Stimulated activated CD4-positive, alpha-beta T cell treated with anti-CD3 and anti-CD28 coated beads, Interleukin-1b, Interleukin-23, amount 100 ng/mL, for 4 hours (primary cell): ENCODE measurements at places on chromosomes 3 and 15.

- no peak for DNase-seq
These were observed 11.2 kb downstream of the RPL32 start for GRCh38 chr3:12829886-12830784.

DNA sequence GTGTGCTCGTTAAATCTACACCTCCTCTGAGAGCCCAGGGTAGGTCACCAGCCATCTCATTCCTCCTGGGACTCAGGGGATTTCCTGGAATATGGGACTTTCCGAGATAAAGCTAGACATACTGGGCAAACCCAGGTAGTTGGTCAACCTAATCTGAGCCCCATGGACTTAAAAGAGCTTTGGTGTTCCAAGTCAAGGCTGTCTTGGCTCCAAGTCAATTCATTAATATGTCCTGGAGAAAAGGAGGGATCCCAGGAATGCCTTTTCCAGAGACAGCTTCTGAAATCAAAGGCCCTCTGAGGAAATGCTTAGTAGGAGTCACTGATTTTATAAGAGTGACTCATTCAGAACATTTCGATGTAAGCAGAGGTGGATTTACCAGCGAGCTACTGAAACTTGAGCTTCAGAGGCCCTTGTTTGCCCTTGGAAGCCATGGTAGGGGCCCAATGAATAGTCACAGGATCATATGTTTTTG, 137.3 kb upstream of the UBE2E1 start:
- no peak for DNase-seq

DNA sequence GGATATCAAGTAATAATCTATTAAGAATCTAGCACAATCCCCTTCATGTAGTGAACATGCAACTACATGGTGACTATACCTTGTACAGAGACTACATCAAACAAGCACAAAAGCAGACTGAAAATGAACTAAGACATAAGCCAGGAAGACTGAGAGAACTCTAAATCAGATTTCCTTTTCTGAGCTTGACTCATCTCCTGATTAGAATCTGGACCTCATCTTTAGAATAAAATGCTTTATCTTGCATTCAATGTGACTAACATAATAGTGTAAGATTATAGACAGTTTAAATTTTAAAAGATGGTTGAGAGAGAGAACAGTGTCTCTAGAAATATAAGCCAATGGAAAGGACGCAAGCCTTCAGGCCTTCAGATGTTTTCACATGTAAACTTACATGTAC, 17.5 kb upstream of the PKM start:
- DNase-seq, result no peak

- no peak for DNase-seq
These were observed 24.1 kb downstream of the CGGBP1 start for GRCh38 chr3:88034491-88035275.

- no peak for DNase-seq
These were observed 182.2 kb downstream of the FNDC3B start for GRCh38 chr3:172221547-172221946.

DNA sequence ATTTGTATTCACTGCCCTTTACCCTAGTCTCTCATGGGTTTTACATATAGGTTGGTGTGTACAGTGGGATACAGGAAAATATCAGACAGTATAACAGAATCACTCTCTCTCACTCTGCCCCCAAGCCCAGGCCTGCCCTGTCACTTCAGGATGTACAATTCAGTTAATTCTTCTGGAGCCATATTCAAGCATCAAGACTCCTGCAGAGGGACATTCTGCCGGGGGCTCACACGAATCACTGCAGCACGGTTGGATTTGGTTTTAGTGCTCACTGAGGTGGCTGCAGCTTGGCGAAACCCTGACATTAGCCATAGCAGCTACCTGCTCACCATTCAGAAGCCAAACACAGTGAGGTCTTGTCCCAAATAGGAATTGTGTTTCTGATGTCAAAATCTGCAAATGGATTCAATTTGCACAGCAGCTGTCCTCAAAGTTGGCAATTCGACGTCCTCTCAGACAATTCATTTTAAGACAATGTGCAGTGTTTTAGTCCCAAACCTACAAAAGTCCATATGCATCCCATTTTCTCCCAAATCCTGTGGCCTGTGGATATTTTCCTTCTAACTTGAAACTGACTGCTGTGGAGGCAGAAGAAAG, 82.9 kb downstream of the CHSY1 start:
- no peak for DNase-seq

- DNase-seq, result no peak
These were observed 18.8 kb upstream of the CHD2 start for GRCh38 chr15:92881211-92881754.

GRCh38 chr3:16824081-16824696, 60.6 kb upstream of the PLCL2 start:
- DNase-seq, result no peak

- DNase-seq, result no peak
These were observed 121.0 kb downstream of the SLMAP start for GRCh38 chr3:57877116-57877515.

GRCh38 chr3:141153679-141153966, 78.0 kb upstream of the PXYLP1 start:
- DNase-seq, result no peak

DNA sequence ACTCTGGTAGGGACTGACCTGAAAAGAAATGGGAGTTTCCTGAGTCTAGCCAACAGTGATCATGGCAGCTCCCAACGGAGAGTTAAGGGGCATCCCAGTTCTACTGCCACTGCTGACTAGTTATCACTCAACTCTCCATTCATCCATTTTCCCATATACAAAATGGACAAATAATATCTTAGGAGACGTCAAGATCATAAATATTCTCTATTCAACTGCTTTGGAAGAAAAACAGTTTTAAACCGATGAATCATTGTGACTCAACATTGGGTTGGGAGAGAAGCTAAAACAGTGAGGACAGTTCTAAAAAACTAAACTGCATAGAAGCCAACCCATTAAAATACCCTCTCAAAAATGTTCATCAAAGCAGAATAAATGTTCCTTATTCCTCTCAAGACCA, 57.6 kb upstream of the CHRM5 start:
- no peak for DNase-seq

- DNase-seq, result peak; percentile 42
These were observed 794 bp downstream of the LRIG1 start for GRCh38 chr3:66499881-66500575.

GRCh38 chr3:151209654-151210053, 6.6 kb upstream of the GPR171 start:
- DNase-seq, result no peak

- DNase-seq, result no peak
These were observed 254.4 kb upstream of the ZPLD1 start for GRCh38 chr3:102180280-102180931.

- no peak for DNase-seq
These were observed 32.4 kb downstream of the MEGF11 start for GRCh38 chr15:66221126-66221525.

- DNase-seq, result no peak
These were observed 74.7 kb downstream of the SPATA16 start for GRCh38 chr3:173066044-173067004.

DNA sequence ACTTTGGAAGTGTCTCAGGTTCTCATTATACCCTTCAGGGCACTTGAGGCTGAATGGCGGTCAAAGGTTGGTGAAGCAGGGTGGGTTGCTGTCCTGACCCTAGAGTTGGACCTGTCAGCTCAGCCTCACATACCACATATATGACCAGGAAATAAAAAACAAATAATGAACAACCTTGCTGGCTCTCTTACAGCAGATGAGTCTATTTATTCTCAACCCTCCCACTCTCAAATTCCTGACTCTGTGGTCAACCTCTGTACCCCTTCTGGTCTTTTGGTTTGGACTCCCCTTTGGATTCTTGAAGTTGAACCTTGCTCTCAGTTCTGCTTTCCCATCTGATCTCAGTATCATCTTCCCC, 16.9 kb downstream of the PPP2R3A start:
- DNase-seq, result no peak

GRCh38 chr3:129402616-129403015, 25.8 kb downstream of the EFCAB12 start:
- DNase-seq, result no peak

DNA sequence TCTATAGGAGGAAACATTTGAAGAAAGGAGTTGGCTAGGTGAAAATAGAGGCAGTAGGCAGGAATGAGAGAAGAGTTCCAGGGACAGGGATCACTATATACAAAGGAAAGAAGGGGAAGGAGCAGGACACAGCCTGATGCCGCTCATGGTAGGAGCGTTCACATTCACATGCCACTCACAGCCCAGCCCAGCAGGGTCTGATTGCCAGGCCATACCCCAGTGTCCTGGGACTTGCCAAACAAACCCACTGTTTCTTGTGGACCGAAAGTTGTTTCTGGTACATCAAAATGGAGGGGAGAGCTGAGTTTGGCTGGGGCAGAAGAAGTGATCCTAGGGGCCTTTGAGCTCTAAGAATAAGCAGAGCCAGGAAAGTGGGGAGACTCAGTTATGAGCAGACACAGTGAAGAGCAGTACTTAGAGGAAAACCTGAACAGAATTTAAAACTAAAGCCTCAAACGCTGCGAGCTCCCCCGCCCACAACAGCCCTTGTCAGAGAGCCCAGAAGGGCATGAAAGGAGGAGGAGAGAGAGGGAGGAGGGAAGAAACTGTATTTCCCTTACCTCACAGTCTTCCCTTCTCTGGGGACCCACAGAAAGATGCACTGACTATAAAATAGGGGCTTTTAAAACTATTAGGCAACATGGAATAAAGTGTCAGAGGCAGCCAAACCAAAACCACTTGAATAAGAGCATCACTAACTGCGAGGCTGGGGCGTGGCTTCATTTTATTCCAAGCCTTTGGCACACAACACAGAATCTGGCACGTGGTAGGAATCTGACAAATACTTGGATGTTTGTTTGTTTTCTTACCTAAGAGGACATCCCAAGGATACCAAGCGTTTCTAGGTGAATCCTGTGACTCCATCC, 129.0 kb downstream of the RPL22L1 start:
- DNase-seq, result no peak

GRCh38 chr15:59528961-59529402, 82.6 kb upstream of the GCNT3 start:
- peak; percentile 28 for DNase-seq

GRCh38 chr3:143255739-143256138, 136.2 kb downstream of the CHST2 start:
- DNase-seq, result no peak

DNA sequence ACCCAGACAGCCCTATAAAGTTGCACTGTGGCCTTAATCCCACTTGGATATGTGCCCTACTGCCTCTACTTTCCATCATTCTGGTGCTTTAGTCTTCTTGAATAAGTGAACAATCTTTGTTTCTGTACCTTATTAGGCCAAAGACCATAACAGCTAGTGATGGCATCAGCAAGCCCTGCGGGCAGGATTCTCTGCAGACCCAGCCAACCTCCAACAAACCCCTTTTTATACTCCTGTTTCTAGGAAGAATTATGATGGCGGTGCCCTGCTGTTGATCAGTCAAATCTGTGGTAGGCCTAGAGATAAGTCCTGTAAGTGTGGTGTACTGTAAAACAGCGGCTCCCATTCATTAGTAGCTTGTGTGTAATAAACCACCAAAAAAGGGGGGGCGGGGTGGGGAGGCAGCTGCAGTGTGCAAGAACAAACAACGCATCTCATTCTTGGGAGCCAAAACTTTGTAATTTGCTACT, 40.5 kb downstream of the SOX2 start:
- no peak for DNase-seq

- no peak for DNase-seq
These were observed 92.8 kb downstream of the OCA2 start for GRCh38 chr15:28006116-28006905.

GRCh38 chr15:101027920-101028319, 108.8 kb downstream of the LRRK1 start:
- no peak for DNase-seq

DNA sequence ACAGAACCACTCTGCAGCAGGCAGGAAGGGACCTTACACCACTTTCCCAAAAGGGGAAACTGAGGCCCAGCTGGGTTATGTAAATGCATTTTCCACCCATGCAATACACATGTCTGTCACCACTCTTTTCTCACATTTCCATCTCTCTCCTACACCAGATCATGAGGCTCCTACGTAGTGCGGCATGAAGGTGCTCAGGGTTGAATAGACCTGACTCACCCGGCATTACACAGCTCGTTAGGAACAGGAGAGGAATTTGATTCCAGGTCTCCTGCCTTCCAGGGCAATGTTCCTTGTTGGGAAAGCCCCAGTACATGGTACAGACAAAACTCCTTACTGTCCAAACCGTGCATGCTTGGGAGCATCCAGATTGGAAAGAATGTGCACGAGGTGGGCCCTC, 61.9 kb upstream of the DCLK3 start:
- no peak for DNase-seq

DNA sequence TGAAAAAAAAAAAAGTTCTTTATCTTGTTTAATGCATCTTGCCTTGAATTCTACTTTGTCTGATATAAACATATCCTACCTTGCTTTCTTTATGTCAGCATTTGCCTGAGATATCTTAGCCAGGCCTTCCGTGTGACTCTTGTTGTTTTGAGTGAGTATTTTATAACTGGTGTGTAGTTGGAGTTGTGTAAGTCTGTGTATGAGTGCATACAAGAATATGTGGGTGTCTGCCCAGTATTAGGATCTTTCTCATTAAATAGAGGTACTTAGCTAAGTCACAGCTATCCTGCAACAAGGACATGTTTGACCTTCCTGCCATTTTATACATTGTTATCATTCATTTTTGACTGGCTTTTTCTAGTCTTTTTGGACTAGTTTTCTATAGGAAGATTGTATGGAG, 22.5 kb upstream of the TSPAN3 start:
- DNase-seq, result no peak

DNA sequence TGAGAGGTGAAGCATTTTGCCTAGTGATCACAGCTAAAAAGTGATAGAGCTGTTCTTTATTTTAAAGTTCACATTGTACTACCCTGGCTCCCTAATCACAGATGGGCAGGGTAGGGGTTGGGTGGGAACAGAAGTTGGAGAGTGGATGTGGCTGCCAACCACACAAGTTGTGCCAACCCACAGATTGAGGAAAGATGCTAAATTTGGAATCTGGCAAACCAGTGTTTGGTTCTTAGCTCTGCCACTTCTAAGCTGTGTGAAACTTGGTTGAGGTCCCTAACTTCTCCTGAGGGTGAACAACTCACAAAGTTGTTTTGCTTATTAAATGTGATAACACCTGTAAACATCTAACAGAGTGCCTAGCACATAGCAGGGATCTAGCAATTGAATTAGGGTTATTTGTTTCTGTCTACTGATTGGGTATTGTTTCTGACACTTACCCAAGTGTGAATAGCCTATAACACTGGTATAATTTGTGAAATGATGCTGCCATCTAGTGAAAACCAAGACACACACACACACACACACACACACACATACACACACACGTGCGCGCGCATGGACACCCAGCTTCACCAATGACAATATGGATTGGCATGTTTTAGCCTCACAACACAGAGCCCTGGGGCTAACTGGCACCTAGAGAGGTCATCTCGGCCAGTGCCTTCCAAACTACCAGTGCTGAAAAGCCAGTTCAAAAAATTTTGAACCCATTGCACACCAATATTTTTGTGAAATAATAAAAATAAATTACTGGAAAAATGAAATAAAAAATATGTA, 25.3 kb downstream of the ADGRG7 start:
- DNase-seq, result no peak

DNA sequence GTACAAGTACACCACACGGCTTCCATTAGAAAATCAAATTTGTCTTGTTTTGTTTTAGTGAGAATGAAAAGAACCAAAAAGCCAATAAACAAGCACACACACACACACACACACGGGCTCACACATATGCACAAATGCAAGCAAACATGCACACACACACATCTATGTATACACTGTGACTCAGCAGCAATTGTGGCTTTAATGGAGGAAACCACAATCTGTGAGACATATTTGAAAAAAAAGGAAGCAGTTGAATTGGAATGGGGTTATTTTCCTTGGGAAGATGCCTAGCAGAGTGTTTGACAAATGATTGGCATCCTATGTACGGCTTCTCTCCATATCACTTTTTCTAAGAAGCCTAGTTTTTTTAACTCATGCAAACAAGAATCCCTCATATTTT, 201.1 kb upstream of the ARRDC4 start:
- DNase-seq, result no peak

- DNase-seq, result no peak
These were observed 372.6 kb upstream of the NR2F2 start for GRCh38 chr15:95957861-95958260.
